ENCODE measurements at places on chromosomes 4 and X.

DNA sequence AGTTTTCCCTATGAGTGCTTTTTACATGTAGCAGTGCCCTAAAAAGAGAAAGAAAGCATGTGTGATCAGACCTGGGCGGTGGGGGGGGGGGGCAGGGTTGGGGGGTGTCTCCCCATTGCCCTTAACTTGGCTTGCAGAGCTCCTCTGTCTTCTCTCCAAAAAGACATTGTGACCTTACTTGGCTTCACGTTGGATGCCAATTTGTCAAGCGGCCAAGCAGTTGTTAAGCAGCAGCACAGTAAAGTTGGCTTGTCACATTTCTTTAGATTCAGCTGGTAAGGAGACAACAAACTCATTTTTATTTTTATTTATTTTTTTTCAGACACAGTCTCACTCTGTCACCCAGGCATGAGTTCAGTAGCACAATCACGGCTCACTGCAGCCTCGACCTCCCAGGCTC lies 57.3 kb upstream of the ZNF157 start:
- DNase-seq = no peak

DNA sequence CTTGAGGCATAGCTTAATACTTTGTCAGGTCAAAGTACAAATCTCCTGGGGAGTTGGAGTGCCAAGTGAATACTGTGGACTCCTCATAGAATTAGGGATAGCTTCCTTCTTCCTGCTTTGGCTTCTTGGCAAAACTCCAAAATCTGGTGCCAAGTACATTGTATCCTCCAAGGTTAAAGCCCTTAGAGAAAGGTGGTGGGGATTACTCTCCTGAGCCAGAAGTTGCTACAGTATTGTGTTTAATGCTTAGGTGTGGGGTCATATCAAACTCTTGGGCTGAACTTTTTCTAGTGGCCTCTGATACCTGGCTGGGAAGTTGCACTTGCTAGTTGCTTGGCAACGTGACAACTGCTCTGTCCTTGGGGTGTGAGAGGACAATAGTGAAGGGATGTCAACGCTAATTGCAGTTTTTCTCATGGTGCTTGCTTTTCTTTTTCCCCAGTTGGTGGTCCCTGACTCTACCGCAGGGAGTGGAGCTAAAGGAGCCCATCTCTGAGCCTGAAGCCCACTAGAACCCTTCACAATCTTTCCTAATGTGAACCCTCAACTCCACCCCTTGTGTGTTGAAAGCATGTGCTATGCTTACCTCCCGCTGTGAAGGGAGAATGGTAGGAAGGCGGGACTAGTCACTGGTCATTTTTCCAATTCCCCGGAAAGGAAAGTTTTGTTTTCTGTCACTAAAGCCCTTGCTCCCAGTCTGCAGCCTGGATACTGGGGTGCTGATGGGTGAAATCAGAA lies 35.5 kb downstream of the DLG3 start:
- no peak for DNase-seq

GRCh38 chr4:154406018-154406795 lies 85.4 kb downstream of the DCHS2 start:
- DNase-seq = no peak

DNA sequence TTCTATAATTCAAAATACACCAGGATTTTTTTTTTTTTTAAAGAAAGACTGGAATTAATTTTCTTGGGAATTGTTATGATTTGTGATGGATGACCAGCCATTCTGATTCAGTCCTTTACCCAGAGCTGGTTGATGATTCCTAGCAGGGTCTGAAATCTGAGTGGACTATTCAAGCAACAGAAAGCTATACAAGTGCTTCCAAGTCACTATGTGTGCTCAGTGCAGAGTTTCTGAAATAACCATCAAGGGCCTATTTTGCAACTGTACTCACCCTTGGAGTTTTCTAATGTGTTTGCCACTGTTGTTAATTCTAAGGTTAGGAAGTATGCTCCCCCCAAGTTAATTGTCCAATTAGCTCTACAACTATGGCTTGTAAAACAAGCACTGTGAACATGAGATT lies 137.7 kb upstream of the RAPGEF2 start:
- DNase-seq = no peak

DNA sequence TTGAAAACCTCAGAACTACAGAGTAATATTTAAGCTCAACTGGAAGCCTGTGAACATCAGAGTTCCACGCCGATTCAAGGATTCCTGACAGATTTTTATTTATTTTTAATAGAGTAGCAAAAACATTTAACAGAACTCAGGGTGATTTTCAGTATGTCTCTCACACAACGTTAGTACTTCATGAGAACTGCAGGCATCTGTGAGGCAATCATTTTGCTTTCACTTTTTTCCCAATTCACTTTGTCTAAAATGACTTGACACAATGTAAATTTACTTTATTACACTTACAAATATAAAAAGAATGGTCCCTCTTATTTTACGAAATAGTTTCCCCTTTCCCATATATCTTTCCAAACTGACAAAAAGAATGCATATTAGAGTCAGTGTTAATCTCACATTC lies 869.5 kb upstream of the EPHA5 start:
- no peak for DNase-seq

DNA sequence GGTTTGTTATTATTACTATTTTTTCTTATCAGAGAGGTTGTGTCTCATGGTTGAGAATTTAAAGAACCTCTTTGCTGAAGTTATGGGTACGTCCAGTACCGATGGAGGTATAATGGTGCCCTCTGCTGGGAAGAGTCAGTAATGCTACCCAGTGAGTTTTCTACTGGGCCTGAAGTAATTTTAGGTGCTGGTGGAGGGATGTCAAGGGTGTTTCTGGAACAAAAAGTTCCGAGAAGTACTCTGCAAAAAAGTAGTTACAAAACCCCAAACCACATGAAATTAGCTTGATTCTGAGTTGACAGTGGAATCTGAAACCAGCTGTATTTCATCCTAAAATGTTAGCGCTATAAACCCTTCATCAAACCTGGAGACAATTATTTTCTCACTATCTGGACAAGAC lies 102.5 kb upstream of the MID1 start:
- no peak for DNase-seq

- no peak for DNase-seq
These were observed 11.4 kb downstream of the RNF175 start for GRCh38 chr4:153748378-153748777.

DNA sequence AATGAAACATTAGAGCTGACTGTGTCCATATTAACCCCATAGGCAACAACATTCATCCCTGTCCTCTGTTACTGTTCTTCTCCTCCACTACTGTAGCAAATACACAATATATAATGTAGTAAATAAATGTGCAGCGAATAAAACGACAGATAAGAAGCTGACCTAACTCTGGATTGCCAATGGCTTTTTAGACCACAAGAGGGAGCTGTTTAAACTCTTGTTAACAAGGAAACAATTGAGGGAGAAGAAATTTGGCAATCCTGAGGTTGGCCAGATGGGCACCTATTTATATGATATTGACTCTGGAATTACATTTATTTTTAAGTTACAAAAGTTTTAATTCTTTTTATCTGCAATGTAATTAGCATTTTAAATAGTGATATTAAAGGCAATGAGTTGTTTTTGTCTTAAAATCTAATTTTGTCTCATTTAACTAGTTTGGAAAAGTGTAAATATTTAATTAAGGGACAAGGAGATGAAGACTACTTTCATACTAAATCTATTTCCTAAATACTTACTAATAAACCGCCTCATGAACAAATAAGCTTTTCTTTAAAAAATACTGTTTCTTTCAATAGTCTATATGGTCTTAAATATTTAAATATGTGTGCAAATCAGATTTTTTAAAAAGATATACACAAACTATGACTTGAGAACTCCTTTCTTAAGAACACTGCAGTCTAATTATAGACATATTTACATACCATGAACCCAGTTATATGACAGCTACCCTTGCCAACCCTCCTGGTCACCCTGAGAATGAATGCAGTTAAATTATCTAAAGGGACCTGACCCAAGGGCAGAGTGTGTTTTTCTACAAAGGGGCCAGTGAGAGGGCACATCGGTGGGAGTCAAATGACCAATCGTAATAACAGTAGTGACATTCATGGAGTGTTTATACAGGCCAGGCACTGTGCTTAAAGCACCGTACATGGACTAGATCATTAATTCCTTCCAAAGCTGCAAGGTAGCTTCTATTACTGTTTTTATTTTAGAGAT lies 52.9 kb upstream of the HPF1 start:
- DNase-seq = no peak

DNA sequence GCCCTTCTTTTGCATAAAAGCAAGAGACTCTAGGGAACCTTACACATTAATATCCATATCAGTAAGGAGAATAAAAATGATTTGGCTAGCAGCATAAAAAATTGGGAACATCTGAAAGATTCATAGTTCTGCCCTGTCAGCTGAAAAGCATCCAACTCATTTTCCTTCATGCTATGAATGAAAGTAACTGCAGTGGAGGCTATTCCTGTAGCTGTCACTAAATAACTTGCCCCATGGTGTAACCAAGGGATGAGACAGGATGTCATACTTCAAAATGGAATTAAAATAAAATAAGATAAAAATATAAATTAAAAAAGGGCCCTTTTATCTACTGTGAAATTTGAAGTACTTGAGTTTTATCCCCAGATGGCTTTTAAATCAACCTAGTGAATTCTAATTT lies 878.8 kb downstream of the C4orf33 start:
- no peak for DNase-seq

DNA sequence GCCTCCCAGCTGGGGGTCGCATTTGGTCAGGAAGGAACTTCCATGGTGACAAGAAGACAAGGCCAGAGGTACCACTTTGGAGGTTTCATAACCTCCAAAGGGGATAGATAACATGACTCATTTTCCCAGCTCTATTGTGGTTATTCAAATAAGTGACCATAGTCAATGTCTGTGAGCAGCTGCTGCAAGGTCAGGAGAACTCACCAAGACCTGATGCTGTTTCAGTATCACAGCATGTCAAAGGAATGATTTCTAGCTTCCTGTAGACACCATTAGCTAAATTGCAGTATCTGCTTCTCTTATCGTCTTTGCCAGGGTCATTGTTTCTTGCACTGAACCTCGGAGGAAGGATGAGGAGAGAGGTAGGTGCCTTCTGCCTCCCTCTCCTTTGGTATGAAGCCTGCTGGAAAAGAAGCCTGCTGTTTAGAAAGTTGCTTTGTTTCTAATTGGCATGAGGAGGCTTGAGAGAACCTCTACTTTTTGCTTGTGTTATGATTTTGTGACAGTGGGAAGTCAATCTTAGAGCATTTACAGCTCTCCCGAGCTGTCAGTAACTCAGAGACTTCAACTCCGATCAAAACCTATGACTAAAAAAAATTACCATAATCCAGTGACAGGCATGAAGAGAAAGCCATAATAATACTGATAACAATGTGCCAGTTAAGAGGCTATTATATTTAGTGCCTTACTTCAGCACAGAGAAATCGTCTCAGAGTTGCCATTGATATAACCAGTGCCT lies 38.0 kb upstream of the GATB start:
- no peak for DNase-seq

GRCh38 chrX:109472939-109473735 lies 8.7 kb downstream of the GUCY2F start:
- DNase-seq = no peak

DNA sequence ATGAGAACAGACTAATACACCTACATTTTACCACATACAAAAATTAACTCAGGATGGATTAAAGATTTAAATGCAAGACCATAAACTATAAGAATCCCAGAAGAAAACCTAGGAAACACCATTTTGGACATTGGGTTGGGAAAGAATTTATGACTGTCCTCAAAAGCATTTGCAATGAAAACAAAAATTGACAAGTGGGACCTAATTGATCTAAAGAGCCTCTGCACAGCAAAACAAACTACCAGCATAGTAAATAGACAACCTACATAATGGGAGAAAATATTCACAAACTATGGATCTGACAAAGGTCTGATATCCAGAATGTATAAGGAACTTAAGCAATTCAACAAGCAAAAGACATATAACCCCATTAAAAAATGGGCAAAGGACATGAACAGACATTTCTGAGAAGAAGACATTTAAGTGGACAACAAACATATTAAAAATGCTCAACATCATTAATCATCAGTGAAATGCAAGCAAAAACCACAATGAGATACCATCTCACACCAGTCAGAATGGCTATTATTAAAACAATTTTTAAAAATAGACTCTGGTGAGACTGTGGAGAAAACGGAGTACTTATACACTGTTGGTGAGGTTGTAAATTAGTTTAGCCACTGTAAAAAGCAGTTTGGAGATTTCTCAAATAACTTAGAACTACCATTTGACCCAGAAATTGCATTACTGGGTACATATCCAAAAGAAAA lies 221.7 kb upstream of the DIPK2B start:
- DNase-seq = no peak

- no peak for DNase-seq
These were observed 24.6 kb downstream of the TRO start for GRCh38 chrX:54945224-54945623.

DNA sequence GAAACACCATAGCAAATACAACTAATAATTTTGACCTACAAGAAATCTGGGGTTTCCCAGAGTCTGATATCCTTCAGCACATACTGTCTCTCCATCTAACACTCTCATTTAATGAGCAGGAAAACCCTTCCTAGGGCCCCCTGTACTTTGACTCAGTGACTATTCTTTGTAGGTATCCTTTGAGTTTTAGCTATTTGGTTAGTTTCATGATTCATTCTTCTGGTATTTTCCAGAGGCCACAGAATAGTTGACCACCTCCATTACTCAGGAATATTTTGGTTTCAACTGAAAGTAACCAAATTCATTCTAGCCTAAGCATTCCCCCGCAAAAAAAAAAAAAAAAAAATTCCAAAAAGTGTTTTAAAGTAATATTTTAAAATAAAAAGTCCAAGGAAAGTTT lies 140.0 kb downstream of the IDS start:
- DNase-seq = no peak

GRCh38 chr4:86334020-86334750 lies 25.7 kb downstream of the MAPK10 start:
- DNase-seq = no peak

- no peak for DNase-seq
These were observed 18.1 kb downstream of the SH3TC1 start for GRCh38 chr4:8217246-8217511.

GRCh38 chr4:69781458-69782418 lies 21.3 kb upstream of the SULT1B1 start:
- DNase-seq = no peak

DNA sequence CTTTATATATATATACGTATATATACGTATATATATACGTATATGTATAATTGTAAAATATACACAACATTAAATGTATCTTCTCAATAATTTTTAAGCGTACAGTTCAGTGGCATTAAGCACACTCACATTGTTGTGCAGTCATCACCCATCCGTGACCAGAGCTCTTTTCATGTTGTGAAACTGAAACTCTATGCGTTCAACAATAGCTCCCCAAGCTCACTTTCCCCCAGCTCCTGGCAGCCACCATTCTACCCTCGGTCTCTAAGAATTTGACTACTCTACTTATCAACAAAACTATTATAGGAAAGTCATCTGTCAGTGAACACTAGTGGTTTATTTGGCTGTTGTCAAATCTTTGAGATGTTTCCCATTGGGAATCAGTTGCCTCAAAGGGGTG lies 621.8 kb upstream of the GALNT7 start:
- no peak for DNase-seq

DNA sequence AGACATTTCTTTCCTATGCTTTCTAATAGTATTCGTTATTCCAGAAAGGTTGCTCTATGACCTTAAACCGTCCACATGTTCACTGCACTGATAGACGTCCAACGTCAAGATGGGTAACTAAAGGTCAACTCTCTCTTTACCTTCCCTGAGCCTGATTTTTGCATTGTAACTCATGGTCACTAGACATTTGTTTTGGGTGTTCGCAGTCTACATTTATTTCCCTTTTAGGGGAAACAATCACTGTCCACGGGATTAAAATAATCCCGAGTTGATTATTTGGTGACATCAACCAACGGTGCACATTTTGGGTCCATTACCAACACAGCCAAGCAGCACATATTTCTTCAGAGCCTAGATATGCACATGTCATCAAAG lies 540 bp upstream of the HADH start:
- no peak for DNase-seq

GRCh38 chrX:75746891-75747639 lies 38.0 kb downstream of the MAGEE2 start:
- no peak for DNase-seq
